Fibroblast of the conjunctiva (primary cell): ENCODE measurements at places on chromosomes 1 and 21.

DNA sequence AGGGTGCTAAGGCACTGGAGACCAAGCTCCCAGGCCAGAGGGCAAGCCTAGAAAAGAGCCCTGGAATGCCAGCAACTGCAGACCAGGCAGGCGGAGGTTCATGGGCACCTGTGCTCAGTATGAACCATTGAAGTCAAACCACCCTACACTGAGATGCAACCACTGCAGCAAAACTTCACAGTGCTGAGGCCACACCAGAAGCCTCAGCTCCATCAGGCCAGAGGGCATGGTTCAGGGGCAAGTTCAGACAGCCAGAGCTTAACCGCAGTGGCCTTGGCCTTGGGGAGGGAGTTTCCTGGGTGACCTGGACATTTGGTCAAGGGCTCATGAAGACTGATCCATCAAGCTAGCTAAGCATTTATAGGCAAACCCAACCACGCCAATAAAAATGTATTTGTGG, 7.1 kb downstream of the RCC2 start:
- no peak for DNase-seq

DNA sequence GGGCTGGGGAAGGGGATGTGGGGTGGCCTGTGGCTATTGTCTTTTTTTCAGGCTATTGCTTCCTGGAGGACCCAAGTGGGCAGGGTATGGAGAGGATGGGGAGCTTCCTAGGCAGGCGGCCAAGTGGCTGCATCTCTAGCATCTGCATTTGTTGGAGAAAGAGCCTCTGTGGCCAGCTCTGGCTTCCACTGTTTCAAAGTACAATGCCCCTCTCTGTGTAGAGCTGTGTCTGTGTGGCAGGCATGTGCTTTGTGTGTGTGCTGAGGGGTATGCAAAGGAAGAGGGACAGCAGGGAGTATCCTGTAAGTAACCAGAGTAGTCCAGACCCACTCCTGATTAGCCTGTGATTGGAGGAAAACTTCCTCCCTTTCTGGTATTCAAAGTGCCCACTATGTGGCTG, 40.6 kb downstream of the KCNA2 start:
- no peak for DNase-seq

- DNase-seq = no peak
Observed at GRCh38 chr1:74343216-74343615, 108.0 kb downstream of the TNNI3K start.

GRCh38 chr1:242083742-242084141, 84.8 kb upstream of the MAP1LC3C start:
- no peak for DNase-seq

DNA sequence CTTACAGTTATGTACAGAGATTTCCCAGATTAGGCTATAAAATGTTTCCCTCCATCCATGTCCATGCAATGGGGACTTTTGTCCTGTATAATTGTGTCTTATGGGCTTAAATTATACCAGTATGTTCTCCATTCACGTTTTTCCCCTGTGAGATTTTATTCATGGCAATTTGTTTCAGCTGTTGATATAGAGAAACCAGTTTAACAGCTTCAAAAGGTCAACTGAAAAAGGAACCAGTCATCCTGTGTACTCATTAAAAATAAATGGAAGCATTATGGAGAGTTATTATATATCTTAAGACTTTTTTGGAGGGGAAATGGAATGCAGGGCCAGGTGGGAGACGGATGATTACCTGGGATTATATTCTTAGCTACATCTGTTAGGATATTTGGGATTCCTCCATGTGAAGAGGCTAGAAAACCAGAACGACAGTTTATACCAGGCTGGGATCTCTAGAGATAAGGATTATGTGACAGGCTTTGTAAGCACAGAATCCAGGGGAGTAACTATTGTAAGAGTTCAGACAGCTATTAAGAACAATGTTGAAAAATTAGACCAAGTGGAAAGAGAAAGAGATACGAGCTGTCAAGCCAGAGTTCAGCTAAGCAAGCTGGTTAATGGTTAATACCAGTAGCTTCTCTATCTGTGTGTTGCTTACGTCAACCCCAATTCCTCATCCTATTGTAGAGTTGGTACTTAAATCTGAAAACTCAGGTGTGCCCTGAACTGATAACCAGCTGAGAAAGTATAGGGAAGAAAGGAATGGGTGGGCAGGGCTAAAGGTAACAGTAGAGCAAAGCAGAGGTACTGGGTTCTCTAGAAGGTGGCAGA, 12.4 kb upstream of the ZNF697 start:
- no peak for DNase-seq

- DNase-seq = no peak
Observed at GRCh38 chr1:234320549-234320948, 52.7 kb upstream of the COA6 start.

GRCh38 chr21:38843806-38844503, 38.2 kb downstream of the ETS2 start:
- DNase-seq = peak; percentile 72

DNA sequence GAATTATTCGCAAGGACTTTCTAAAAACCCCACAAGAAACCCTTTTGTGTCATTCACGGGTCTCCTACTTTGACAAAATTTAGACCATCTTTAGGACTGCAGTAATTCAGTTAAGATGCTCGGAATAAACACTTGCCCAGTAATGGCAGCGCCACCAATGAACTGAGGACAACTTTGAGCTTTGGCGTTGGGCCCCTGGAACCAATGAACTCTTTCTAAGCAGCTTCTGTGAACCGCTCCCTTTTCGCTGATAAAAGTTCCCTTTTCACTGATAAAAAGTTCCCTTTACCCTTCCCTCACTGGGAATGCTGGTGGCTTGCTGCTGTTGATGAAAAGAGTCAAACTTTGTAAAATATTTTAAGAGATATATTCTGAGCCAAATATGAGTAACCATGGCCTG, 1.5 kb upstream of the MRPL55 start:
- DNase-seq = no peak

DNA sequence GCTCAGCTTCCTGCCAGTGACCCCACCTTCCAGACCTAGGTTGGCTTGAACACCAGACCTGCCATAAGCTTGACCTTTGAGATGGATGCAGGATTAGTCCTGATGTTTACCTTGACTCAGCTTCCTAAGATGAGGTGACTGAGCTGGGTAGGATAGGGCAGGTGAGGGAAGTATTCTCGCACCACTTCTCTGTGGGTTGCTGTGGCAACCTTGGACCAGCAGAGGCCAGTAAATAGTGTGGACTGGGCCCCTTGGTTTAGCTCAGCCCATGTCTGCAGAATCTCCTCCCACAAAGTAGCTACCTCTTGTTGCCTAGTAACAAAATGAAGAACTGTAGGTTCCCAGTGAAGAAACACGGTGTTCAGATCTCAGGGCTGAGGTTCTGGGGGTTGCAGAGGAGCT, 8.4 kb downstream of the RPS6KA1 start:
- DNase-seq = peak; percentile 18

GRCh38 chr1:157487504-157487903, 64.8 kb downstream of the FCRL5 start:
- no peak for DNase-seq

- DNase-seq = no peak
Observed at GRCh38 chr1:193120604-193121166, 1.1 kb upstream of the CDC73 start.

DNA sequence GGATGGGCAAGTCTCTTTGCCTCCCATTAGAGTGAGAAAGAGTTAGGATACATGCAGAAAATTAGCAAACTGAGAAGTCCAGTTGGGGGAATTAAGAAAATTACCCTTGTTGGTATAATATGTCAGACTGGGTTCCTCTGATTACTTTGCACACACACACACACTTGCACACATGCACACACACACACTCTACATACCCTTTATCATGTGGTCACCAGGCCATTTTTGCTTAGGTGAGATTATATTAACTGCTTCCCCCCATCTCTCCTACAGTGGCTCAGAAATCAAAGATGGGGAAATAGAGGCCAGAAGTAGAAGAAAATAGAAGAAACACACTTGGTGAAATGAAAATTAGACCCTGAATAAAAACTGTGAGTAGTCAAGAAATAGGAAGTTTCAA, 917 bp upstream of the LIX1L start:
- DNase-seq = no peak

- no peak for DNase-seq
Observed at GRCh38 chr1:198424441-198424840, 116.0 kb downstream of the ATP6V1G3 start.

- no peak for DNase-seq
Observed at GRCh38 chr1:170560681-170561285, 28.8 kb downstream of the GORAB start.

DNA sequence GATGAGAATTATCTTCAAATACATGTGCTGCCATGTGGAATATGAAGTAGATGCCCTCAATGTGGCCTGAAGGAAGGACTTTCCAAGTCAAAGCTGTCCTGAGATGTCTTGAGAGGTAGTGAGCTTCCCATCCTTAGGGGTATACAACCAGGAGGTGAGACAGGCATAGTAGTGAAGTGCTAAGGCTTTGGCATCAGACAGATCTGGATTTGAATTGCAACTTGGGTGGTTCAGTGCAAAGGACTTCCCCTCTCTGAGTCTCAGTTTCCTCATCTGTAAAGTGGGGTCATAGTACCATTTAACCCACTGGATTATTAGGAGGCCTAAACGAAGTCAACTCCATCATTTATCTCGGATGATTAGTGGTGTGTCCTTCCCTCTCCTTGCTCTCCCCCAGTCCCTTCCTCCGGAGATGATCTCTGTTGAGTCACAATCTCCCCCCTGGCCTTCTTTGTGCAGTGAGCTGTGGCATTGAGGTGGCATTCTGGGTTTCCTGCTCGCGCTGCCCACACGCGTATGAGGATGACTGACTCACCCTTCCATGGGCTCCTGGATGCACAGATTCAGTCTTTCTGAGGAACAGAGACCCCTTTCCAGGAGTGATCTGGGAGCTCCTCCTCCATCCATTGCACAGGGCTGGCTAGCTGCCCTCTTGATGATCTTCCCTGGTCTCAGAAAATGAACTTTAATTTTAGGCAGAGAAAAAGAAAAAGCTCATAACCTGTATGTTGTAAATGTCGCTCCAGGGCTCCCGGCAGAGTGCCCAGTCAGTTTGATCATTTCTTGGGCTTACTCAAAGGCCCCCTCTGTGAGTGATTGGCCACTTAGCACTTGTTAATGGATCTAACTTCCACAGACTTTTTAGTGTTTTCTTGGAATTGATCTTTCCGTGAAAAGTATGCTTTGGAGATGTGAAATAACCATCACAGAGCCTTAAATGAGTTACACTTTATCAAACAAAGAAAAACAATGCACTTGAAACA, 354.6 kb downstream of the PTPRU start:
- no peak for DNase-seq

GRCh38 chr1:180522213-180522515, 19.8 kb upstream of the ACBD6 start:
- DNase-seq = no peak

GRCh38 chr1:6637770-6638169, 13.1 kb downstream of the THAP3 start:
- DNase-seq = no peak

DNA sequence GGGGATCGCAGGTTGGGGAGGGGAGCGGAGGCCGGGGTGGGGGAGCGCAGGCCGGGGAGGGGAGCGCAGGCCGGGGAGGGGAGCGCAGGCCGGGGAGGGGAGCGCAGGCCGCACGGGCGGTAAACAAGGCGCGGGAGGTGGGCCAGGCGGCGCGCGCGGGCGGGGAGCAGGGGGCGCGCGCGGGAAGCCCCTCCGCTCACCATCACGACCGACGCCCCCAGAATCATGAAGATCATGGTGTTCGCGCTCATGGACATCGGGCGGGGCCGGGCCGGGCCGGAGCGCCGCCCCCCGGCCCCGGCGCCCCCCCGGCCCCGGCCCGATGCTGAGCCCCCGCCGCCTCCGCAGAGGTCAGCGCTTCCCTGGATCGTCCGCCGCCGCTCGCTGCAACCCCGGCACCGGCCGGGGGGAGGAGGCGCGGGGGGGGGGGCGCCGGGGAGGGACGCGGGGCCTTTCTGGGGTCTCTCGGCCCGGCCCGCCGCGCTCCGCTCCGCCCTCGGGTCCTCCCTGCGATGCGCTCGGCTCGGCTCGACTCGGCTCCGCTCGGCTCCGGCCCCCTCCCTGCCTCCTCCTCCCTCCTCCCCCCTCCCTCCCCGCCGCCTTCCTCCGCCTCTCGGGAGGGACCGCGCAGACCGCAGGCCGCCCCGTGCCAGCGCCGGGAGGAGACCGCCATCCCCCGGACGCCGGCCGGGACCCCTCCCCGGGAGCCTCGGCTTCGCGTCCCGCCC, at the start of gene TMEM240:
TSS of gene TMEM240 (minus strand) at position 535 of the 728 bp plus-strand sequence. CDS start at position 257, 278 bp downstream.
- DNase-seq = peak; percentile 55

GRCh38 chr1:228490120-228491078, 3.2 kb downstream of the RNF187 start:
- peak; percentile 53 for DNase-seq

- no peak for DNase-seq
Observed at GRCh38 chr1:181676269-181676668, 193.0 kb downstream of the CACNA1E start.
